Myocyte (in vitro differentiated cells): ENCODE measurements at places on chromosomes 5 and 9. TPM values are rescaled to one million over a fixed set of nuclear protein-coding genes. Genes with fewer than 3 reads are reported as not detected.

DNA sequence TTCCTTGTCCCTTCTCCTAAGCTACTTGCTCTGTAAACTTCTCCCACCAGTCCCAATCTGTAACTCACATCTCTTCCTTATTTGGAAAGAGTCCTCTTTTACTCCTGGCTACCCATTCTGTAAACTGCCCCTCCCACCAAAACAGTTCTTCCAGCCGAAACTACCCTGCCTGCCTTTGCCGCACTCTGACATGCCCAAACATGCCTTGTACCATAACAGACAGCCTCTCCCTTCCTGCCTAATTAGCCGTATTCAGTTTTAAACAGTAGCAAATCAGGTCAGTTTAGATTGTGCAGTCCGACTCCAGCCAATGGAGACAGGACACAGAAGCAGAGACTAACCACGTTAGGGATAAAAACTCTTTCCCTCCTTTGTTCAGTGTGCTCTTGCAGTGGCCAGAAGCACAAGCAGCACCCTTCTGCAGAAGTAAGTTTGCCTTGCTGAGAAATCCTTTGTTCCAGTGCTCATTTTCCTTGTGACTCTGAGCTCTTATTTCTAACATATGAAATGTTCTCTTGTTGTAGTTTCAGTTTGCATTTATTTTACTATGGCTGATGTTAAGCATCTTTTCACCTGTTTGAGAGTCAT, 5.4 kb upstream of the GLT6D1 start:
- DNase-seq: no peak

- no peak for DNase-seq
Measured at GRCh38 chr5:4651806-4652565, 488.1 kb upstream of the ADAMTS16 start.

DNA sequence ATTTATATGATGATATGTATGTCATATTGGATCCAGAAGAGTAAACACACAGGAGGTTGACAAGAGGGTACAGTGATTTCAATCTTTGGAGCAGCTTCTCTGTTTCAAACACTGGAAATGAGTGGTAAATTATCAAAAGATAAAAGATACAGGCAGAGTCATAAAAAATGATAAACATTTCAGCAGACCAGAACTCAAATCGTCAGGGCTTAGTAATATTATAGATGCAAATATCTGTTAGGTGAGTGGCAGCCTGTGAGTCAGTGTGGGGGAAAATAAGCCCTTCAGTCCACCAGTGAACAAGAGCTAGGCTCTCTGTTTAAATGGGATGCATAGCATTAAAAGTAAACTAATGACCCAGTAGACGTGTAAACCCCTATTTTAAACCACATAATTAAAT, 1378.1 kb downstream of the EFNA5 start:
- no peak for DNase-seq

The RAB3C gene
- total RNA-seq: not detected in 2 replicates

- no peak for DNase-seq
Measured at GRCh38 chr9:1217076-1217475, 166.9 kb downstream of the DMRT2 start.

DNA sequence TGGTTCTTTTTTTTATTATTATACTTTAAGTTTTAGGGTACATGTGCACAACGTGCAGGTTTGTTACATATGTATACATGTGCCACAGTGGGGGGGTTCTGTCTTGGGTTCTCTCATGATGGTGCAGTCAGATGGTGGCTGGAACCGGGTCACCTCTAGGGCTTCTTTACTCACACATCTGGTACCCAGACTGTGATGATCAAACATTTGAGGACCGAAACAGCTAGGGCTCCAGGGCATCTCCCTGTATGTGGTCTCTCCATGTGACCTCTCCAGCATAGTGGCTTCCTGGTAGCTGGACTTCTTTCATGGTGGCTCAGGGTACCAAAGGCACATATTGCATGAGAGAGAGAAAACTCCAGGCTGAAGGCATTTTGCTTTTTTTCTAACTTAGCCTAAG, 9.8 kb upstream of the CRHBP start:
- DNase-seq: no peak

The TMEFF1 gene
- total RNA-seq: 5.6 and 8.0 TPM in 2 replicates

The MARCOL gene
- total RNA-seq: not detected in 2 replicates

DNA sequence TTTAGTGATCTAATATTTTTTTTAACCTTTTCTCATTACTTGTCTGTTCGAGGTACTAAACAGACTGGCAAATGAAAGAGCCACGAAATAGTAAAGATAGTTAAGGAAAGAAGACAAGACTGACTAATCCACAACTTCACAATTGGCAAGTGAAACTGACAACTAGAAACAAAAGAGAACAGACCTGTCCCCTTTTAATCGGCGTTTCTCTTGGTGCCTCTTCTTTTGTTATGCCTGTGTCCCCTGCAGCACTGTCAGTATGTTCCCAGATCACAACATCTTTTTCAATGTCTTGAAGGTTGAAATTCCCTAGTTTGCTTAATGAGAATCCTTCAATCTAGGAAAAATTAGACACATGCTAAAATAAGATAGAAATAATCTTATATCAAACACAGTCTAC, 26.1 kb downstream of the TUT7 start:
- no peak for DNase-seq

The ELAVL2 gene
- total RNA-seq: 34.1 and 41.8 TPM in 2 replicates

DNA sequence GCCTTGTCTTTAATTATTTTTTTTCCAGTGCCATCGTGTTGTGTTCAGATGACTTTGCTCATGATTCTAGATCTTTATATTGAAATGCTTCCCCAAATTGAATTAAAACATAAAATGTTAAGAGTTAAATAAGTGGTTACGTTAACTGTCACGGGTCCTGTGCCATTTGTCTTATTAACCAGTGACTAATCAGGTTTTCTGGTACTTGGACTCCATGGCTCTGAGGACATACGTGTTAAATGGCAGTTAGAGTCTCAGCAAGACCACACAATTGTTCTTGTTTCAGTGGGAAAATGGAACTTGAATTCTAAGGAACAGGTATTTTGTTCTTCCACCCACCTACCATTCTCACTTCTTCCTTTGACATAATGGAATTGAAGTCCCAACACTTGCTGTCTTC, 32.8 kb downstream of the ENTREP1 start:
- no peak for DNase-seq

- no peak for DNase-seq
Measured at GRCh38 chr5:77569409-77569808, 69.1 kb downstream of the OTP start.

- DNase-seq: no peak
Measured at GRCh38 chr5:133662578-133662977, 50.2 kb upstream of the FSTL4 start.

GRCh38 chr9:136052472-136052880, 42.6 kb downstream of the NACC2 start:
- peak; percentile 73 for DNase-seq

- DNase-seq: no peak
Measured at GRCh38 chr9:91844701-91845291, 105.2 kb downstream of the ROR2 start.

DNA sequence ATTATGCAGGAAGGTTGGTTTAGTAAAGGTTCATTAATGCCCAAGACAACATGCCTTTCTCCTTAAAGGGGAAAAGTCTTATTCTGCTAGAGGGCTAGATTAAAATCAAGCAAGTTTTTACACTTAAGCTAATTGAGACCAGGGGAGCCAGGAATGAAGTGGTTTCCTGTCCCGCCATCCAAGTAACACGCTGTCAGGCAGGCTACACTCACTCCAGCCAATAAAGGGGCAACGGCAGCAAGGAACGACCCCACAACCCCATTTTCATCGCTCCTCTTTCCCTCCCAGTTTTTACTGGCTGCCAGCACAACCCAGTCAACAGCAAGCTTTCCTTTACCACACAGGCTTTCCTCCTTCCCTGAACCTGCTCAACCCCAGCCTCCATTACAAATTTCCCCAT, 225.1 kb downstream of the DCP2 start:
- no peak for DNase-seq

DNA sequence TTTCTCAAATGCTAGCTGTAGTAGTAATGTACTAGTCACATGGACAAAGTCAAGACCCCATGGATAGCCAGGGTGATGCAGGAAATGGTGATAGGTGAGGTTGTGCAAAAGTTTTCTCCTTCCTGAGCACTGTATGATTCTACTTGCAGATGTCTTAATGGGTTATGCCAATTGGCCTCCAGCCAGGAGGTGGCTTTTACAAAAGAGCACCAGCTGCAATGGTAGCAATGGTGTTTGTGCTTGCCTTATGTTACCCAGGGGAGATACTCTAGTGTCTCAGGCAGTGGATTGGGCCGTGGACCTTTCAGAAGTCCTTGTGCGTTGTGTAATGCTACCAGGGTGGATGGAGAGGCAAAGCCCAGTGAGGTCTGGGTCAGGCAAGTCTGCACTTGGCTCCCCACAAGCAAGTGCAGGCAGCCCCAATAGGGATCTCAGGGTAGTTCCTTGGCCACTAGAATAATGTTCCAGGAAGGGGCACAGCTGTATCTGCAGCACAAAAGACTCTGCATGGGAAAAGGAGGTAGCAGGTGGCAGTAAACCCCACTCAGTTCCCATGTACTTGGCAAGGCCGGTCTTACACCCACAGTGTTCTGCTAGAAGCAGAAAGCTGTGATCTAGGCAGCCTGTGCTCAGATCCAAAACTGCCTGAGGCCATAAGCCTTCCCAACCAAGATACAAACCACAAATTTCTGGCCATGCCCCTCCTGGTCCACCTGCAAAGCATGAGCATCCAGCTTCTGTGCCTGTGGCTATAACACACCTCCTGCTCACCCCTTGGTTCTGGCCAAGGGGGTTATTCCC, 46.4 kb upstream of the EDIL3 start:
- peak; percentile 73 for DNase-seq

DNA sequence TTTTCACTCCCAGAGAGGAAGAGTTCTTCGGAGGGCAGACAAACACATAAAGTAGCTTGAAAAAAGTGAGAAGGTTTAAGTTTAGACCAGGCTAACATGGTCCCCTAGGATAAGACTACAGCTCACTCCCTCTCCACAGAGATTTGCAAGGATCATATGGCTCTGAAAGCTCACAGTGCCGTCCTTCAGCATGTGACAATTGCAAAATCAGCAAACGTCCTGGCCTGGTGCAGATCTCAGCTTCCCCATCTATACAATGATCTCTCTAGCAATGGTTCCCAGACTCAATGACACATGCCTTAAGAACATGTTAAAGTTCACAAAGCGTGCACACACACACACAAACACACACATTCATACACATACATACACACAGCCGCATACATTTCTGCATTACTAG, 327.6 kb downstream of the ACTL7B start:
- no peak for DNase-seq

- DNase-seq: peak; percentile 78
Measured at GRCh38 chr5:175842951-175843793, 28.2 kb upstream of the CPLX2 start.

DNA sequence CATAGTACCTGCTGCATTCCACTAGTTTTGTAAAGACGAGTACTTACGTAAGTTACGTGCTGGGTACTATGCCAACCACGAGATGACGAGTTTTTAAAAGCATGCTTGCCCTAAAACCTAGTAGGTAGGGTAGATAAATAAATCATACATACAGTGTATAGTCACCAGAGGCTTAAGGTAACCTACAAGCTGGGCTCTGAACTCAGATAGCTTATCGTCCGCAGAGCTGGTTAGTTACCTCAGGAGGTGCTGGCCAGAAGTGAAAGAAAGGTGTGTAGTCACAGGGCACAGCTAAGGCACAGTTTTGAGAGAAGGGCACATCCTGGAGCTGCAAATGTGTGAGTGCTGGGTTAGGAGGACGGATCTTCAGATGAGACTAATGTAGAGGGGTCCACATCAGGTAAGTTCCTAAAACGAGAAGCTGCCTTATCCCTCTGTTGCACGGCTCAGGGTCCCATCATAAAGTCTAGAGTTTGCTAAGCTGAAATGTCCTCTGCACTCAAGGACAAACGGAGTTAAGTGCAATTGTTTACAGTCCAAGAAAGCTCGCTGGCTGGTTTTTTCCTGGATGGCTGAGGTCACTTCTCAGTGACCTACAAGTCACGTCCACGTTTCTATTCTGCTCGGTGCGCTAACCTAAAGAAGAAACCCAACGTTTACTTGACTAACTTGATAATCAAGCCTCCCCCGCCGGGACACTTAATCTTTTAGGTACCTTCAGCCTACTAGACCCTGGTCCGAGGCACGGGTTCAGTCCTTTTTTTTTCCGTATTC, 1.1 kb upstream of the SNX24 start:
- peak; percentile 5 for DNase-seq

The BTNL8 gene
- not detected in 2 replicates for total RNA-seq

The FRMD3 gene
- 2.9 and 8.6 TPM in 2 replicates for total RNA-seq

- DNase-seq: no peak
Measured at GRCh38 chr5:87403899-87404298, 8.8 kb downstream of the CCNH start.

GRCh38 chr9:134434894-134435506, 108.7 kb downstream of the RXRA start:
- peak; percentile 92 for DNase-seq

- DNase-seq: no peak
Measured at GRCh38 chr5:107476783-107477182, 194.0 kb downstream of the EFNA5 start.

The RNF180 gene
- total RNA-seq: 3.6 and 5.8 TPM in 2 replicates

GRCh38 chr5:166562246-166562645, 1729.2 kb upstream of the WWC1 start:
- no peak for DNase-seq

GRCh38 chr5:123091298-123092222, 2.5 kb downstream of the PRDM6 start:
- DNase-seq: peak; percentile 5

The ANKRD31 gene
- 0.03 TPM in 1 of 2 replicates, not detected in the other for total RNA-seq

The FAM200C gene
- total RNA-seq: 6.7 and 7.8 TPM in 2 replicates

DNA sequence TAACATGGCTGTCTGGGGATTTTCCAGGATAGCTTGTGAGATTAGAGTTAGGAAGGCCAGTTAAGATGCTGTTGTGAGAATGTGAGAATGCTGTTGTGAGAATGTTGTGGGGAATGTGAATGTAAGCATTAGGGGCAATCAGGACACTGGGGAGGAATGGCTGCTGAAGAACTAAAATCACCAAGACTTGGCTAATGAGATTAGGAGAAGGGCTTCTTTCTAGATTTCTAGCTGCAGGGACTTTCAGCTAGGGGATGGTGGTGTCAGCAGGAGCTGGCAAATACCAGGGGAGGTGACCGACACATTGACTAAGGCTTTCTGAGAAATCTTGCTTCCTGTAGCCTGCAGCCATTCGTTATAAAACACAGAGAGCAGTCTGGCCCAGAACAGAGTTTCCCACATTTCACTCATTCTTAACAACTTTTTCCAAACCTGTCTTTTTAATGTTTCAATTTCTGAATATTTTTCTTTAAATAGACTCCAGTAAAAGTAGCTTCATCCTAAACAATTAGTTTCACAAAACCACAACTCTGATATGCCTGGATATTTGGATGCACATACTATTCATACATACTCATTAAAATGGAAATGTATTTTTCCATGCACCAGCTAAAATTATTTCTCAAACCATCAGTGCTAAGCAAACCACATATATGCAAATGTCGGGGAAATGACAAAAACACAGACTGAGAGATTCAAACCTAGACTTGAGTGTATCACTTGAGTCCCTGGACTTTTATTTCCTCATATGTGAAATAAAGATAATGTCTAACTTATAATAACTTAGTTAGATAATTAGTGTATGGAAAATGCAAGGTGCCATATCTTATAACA, 89.3 kb upstream of the TNC start:
- DNase-seq: no peak

The PRRC2B gene
- total RNA-seq: 83.5 and 84.8 TPM in 2 replicates

The TXNDC8 gene
- not detected in 2 replicates for total RNA-seq

The IFNA13 gene
- total RNA-seq: not detected in 2 replicates

The FGD3 gene
- 0.86 and 0.88 TPM in 2 replicates for total RNA-seq

GRCh38 chr5:114319236-114319635, 42.6 kb upstream of the KCNN2 start:
- DNase-seq: no peak

The MAP1B gene
- 60.3 and 113 TPM in 2 replicates for total RNA-seq

- DNase-seq: no peak
Measured at GRCh38 chr5:130462516-130462915, 558.3 kb downstream of the CHSY3 start.

- no peak for DNase-seq
Measured at GRCh38 chr5:138640646-138641254, 65.5 kb upstream of the HSPA9 start.
